Activated naive CD4-positive, alpha-beta T cell treated with anti-CD3 and anti-CD28 coated beads, Interleukin-2, amount 10 ng/mL, durations not matched to agents 7 days and 5 days (primary cell): ENCODE measurements at places on chromosomes 11 and 22.

DNA sequence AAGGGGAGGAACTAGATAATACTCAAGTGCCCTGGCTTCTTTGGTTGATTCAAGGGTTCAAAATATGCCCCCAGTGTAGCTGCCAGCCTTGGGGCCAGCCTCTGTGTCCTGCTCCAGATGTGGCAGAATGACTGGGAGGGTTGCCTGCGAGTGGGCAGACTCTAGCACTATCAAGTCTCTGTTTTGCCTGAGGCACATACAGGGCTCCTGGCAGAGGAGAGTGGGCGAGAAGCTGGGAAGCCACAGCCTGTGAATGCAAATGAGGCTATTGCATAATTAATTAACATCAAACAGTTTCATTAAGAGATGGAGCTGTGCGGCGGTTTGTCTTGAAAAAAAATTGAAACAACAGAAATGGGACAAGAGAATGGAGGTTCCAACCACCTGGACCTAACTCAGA, 50.8 kb downstream of the BUD13 start:
- H3K4me1 ChIP-seq = no peaks in the 10 kb centered on the region
- peaks cover 14% of the 10 kb centered on the region for H3K27me3 ChIP-seq
- DNase-seq = no peak
- H3K36me3 ChIP-seq = no peaks in the 10 kb centered on the region
- H3K4me3 ChIP-seq = no peak overlapping the region
- no peak overlapping the region for H3K27ac ChIP-seq

DNA sequence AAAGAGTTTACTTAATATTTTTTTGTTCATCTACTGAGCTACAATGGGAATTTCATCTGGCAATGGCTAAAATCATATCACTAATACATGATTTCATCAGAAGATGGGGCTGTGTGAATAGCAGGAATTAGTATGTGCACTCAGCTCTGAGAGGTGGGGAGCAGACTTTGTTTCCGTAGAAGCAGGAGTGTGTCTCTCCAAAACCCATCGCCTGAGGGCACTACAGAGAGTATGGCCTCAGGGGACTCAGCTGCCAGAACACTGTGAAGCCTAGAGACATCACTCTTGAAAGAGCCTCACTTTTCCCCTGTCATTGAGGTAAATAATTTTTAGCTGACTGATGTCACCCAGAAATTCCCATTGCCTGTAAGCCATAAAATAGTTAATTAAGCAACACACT, 261.4 kb upstream of the ISX start:
- no peaks in the 10 kb centered on the region for H3K27me3 ChIP-seq
- H3K4me3 ChIP-seq = no peak overlapping the region
- H3K27ac ChIP-seq = no peak overlapping the region

DNA sequence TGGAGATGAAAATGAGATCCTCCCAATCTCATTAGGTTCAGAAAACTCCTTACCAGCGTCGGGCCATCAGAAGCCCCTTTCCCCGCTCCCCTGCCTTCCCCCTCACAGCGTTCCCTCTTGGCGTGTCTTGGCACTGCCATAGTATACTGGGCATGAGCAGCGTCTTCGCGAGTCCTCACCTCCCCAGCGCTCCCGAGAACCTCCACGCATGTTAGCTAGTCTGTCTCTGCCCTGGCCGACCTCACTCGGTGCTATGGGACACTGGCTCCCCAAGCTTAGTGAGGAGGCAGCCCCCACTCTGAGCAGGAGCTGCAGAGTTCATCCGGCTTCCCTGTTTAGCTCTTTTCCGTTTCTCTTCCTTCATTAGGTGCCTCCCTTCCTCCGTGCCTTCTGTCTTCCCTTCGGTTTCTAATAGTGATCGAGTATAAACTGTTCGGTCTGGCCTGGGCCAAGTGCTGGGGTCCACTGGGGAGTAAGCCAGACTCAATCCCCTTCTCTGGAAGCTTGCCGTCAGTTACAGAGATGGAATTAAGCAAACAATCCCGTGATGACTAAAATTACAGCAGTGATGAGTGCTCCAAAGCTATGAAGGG, 63.8 kb upstream of the OPCML start:
- no peak overlapping the region for H3K27ac ChIP-seq
- no peak overlapping the region for H3K4me3 ChIP-seq
- no peak for DNase-seq
- no peaks in the 10 kb centered on the region for H3K36me3 ChIP-seq

DNA sequence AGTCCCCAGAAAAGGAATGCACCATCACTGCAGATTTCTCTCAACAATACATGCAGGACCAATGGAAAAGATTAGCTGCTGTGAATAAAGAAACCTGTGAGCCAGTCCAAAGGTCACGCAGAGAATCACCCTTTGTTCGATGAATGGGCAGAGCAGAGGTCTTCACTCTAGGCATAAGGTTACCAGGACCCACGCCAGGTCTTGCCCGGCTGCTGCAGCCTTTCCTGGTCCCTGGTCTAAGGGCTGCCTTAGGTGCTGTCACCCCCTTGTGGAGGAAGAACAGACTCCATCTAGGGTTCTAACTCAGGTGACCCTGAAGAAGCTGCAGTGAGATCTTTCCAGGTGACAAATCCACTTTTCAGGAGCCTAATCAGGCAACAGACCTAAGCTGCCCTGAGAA, 29.0 kb upstream of the NAP1L4 start:
- H3K4me1 ChIP-seq = peaks cover 68% of the 10 kb centered on the region
- peaks cover 64% of the 10 kb centered on the region for H3K36me3 ChIP-seq
- DNase-seq = peak; percentile 64
- H3K27me3 ChIP-seq = no peaks in the 10 kb centered on the region
- H3K27ac ChIP-seq = no peak overlapping the region

- peak overlapping the region; percentile 56 for H3K4me3 ChIP-seq
- peaks cover 59% of the 10 kb centered on the region for H3K36me3 ChIP-seq
- H3K27me3 ChIP-seq = no peaks in the 10 kb centered on the region
- peak overlapping the region; percentile 98 for H3K27ac ChIP-seq
Observed at GRCh38 chr11:118002541-118003423, 16.6 kb downstream of the IL10RA start.

DNA sequence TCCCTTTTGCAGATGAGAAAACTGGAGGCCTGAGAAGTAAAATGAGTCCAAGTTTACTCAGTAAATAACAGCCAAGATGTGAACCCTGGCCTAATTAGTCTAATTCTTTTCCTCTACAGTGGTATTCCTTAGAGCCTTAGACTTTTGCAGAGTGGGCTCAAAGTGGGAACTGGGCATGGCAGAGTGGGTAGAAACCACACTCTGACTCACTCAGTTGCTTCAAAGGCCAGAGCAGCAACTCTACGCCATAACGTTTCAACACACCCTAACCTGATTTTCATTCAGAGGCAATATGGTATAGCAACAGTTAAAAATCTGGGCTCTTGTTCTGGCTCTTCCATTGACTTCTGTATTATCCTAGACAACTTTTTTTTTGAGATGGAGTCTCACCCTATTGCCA, 2.8 kb downstream of the THRSP start:
- H3K27me3 ChIP-seq = no peaks in the 10 kb centered on the region
- H3K4me1 ChIP-seq = no peaks in the 10 kb centered on the region
- H3K4me3 ChIP-seq = no peak overlapping the region
- no peak overlapping the region for H3K27ac ChIP-seq

DNA sequence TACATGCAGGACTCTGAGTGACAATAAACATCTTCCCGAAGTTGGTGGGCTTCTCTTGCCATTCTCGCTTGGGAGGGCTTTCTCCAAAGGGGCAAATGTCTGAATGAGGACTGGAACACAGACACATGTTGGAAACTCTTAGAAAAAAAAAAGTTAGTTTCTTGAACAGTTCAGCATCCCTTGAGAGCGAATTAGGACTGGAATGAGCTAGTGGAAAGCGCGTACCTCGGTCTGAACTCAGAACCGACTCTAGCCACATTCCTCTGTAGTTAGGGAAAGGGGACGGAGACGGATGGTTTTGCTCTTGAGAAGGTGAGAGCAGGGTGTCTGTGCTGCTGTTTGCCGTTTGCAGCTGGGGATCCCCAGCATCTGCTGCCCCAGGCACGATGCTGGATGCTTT, 517.3 kb downstream of the TBC1D22A start:
- H3K27me3 ChIP-seq = no peaks in the 10 kb centered on the region
- no peaks in the 10 kb centered on the region for H3K36me3 ChIP-seq
- H3K4me1 ChIP-seq = no peaks in the 10 kb centered on the region
- H3K4me3 ChIP-seq = no peak overlapping the region
- H3K27ac ChIP-seq = no peak overlapping the region

DNA sequence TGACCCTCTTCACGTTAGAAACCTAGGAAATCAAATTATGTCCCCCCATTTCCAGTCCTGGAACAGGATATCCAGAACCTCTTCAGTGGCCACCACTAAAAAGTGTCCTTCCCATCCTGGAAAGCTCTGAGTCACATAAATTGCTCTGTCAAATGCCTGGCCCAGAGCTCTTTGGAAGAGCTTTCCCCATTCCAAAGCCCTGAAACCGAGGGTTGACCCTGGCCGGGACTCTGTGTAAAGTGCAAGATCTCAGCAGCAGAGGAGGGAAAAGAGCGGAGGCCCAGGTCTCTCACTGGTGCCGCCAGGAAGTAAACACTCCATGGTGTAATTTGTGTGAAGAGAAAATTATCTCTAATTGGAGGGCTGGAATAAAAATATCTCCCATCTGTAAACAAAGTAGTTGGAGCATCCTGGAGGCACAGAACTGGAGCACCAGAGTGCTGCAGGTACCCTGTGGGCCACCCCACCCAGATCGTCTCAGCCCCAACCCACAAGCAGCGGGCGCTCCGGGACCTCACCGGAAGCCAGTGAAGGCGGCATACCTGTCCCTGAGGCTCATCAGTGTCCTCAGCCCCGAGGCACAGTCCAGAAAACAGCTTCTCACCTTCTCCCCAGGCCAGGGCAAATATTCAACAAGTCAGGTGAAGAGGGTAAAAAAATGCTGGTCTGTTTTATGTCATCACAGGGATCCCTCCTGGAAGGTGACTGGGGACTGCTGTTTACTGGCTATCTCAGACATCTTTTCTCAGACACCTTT, 4.7 kb upstream of the JAM3 start:
- no peak overlapping the region for H3K27ac ChIP-seq
- no peak overlapping the region for H3K4me3 ChIP-seq
- H3K36me3 ChIP-seq = peaks cover 2% of the 10 kb centered on the region
- no peak for DNase-seq
- peaks cover 26% of the 10 kb centered on the region for H3K4me1 ChIP-seq
- peaks cover 69% of the 10 kb centered on the region for H3K27me3 ChIP-seq

DNA sequence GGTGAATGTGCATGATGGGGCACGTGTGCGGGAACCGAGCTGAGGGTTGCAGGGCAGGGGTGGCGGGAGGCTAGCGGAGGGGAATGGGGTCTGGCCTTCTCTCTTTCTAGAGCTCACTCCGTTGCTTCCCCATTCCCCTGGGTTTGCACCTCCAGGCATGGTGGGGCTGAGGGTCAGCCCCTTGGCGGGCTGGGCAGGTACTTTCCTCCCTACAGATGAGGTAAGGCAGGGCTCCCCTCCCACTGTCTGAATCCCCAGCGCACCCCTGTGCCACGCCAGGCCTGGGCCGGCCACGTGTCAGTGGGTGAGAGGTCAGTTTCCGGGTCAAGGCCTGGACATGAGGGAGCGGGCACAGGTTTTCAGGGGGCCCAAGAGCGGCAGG, 8.9 kb downstream of the SUSD2 start:
- H3K36me3 ChIP-seq = no peaks in the 10 kb centered on the region
- peaks cover 17% of the 10 kb centered on the region for H3K27me3 ChIP-seq
- no peak overlapping the region for H3K27ac ChIP-seq
- no peak overlapping the region for H3K4me3 ChIP-seq
- H3K4me1 ChIP-seq = peaks cover 2% of the 10 kb centered on the region

DNA sequence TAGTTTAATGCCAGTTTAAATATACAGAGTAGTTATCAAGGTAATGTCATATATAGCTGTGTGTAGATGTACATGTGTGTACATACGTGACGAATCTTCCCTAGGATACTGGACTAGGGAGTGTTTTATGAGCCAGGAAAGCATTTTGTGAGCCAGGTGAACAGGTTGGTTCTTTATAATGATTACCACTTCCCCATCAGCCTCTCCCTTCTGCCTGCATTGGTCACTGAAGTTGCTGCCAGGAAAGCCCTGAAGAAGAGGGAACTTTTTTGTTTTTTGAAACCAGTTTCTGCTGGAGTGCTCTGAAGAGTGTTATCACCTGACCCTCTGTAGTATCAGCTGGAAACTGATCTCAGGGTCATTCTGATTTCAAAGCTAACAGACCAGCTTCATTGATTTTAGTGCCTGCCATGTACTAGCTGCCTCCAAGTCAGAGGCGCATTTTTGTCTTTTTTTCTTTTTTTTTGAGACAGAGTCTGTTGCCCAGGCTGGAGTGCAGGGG, 14.2 kb upstream of the ST14 start:
- H3K27ac ChIP-seq = no peak overlapping the region
- peaks cover 21% of the 10 kb centered on the region for H3K4me1 ChIP-seq
- no peaks in the 10 kb centered on the region for H3K36me3 ChIP-seq
- H3K4me3 ChIP-seq = no peak overlapping the region
- no peak for DNase-seq
- no peaks in the 10 kb centered on the region for H3K27me3 ChIP-seq

GRCh38 chr11:78253797-78254196, 65.1 kb downstream of the USP35 start:
- no peaks in the 10 kb centered on the region for H3K27me3 ChIP-seq
- H3K4me1 ChIP-seq = no peaks in the 10 kb centered on the region
- H3K27ac ChIP-seq = no peak overlapping the region
- H3K36me3 ChIP-seq = peaks cover 5% of the 10 kb centered on the region

DNA sequence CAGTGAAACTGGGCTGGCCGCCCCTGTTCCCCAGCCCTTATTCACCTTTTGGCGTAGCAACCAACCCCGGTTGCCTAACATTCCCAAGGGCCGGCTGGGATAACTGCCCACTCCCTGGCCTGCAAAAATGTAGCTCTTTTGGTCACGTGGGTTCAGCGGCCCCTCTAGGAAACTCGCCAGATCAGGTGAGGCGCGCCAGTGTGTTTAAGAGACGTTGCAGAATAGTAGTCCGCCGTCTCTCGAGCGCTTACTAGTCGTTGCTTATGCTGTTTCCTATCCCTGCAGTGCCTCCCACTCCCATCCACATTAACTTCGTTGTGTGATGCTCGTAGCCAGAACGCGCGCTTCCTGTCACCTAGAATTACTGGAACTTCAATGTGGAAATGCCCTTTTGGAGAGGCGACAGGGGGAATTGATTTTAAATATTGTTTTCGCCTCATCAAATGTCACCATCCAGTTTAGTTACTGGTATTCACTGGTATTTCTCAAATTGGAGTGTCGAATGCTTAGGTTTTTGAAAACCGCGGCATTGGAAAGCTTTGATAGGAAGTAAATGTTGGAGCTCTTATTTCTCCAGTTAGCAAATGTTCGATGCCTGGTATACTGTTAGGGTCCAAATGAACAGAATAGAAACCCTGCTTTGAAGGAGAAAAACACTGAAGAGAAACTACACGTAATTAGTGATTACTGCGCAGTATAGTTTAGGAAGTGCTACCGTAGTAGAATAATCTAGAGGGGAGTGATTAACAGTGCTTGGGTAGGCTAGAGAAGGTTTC, 823 bp downstream of the CEP57 start:
- no peaks in the 10 kb centered on the region for H3K27me3 ChIP-seq
- DNase-seq = peak; percentile 75
- H3K4me3 ChIP-seq = peak overlapping the region; percentile 96
- H3K27ac ChIP-seq = peak overlapping the region; percentile 100

GRCh38 chr11:32911413-32911812, 18.8 kb downstream of the QSER1 start:
- no peaks in the 10 kb centered on the region for H3K27me3 ChIP-seq
- DNase-seq = no peak
- H3K36me3 ChIP-seq = peaks cover 5% of the 10 kb centered on the region
- H3K4me1 ChIP-seq = no peaks in the 10 kb centered on the region
- no peak overlapping the region for H3K27ac ChIP-seq

GRCh38 chr11:107660066-107660465, 51.8 kb downstream of the SLN start:
- H3K27me3 ChIP-seq = peaks cover 3% of the 10 kb centered on the region
- H3K4me3 ChIP-seq = no peak overlapping the region
- H3K27ac ChIP-seq = no peak overlapping the region
- no peaks in the 10 kb centered on the region for H3K36me3 ChIP-seq
- no peak for DNase-seq
